ENCODE measurements at places on chromosomes 16 and 17. TPM values are rescaled to one million over a fixed set of nuclear protein-coding genes. Genes with fewer than 3 reads are reported as not detected.

The FADS6 gene
- not detected for total RNA-seq

The KRT40 gene
- not detected for total RNA-seq

The TPSB2 gene
- not detected for total RNA-seq

The PRSS27 gene
- total RNA-seq: 4.2 TPM

The CLEC19A gene
- not detected for total RNA-seq

The CMTM4 gene
- 22.8 TPM for total RNA-seq

The GFAP gene
- not detected for total RNA-seq

The RAB26 gene
- total RNA-seq: 3.4 TPM

The NHLRC4 gene
- 0.57 TPM for total RNA-seq

The SEZ6 gene
- total RNA-seq: not detected

The NACA2 gene
- total RNA-seq: not detected

The KRTAP4-9 gene
- not detected for total RNA-seq

The HAP1 gene
- total RNA-seq: 0.24 TPM

The CTRB2 gene
- not detected for total RNA-seq

The KRTAP9-8 gene
- not detected for total RNA-seq

The AOC3 gene
- 1.1 TPM for total RNA-seq

The TMEM11 gene
- total RNA-seq: 20.4 TPM

The TXNL4B gene
- 11.5 TPM for total RNA-seq

The SNAI3 gene
- total RNA-seq: not detected

The PLEKHG4 gene
- total RNA-seq: 10.1 TPM

The CDH16 gene
- total RNA-seq: not detected

The ACSM5 gene
- 2.3 TPM for total RNA-seq

The ZNF771 gene
- 12.7 TPM for total RNA-seq

The CD300LB gene
- total RNA-seq: not detected

The SPNS1 gene
- total RNA-seq: 96.6 TPM

The SMPD3 gene
- total RNA-seq: not detected

The HSD17B2 gene
- not detected for total RNA-seq

The SDR42E2 gene
- 0.13 TPM for total RNA-seq

The KRTAP4-12 gene
- not detected for total RNA-seq

The CTRB1 gene
- not detected for total RNA-seq

The SLFN14 gene
- not detected for total RNA-seq

The TBC1D3I gene
- 0.42 TPM for total RNA-seq

The CCL4 gene
- total RNA-seq: not detected

The TCAP gene
- 1.3 TPM for total RNA-seq

The PLXDC1 gene
- total RNA-seq: 17.1 TPM

The ATP1B2 gene
- 3.0 TPM for total RNA-seq

The TAT gene
- not detected for total RNA-seq

The ZNF276 gene
- total RNA-seq: 23.0 TPM

The PSME3IP1 gene
- 83.1 TPM for total RNA-seq

The SYNGR3 gene
- total RNA-seq: 0.91 TPM

The CTDNEP1 gene
- 145 TPM for total RNA-seq

The ZNF469 gene
- 4.1 TPM for total RNA-seq

The KRTAP16-1 gene
- total RNA-seq: not detected

The SPIRE2 gene
- total RNA-seq: 4.1 TPM

The NRN1L gene
- 1.5 TPM for total RNA-seq

Data from osteocyte (in vitro differentiated cells).